ENCODE measurements at places on chromosomes 12 and 14.

DNA sequence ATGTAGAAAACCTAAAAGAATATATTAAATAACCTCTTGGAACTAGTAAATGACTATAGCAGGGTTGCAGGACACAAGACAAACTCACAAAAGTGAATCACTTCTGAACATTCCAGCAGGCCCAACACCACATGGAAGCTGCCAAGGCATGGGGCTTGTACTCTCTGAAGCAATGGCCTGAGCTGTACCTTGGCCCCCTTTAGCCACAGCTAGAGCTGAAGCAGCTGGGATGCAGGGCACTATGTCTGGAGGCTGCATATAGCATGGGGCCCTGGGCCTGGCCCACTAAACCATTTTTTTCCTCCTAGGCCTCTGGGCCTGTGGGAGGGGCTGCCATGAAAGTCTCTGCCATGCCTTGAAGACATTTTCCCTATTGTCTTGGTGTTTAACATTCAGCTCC is 1067.3 kb downstream of the LRFN5 start:
- no peak for DNase-seq

DNA sequence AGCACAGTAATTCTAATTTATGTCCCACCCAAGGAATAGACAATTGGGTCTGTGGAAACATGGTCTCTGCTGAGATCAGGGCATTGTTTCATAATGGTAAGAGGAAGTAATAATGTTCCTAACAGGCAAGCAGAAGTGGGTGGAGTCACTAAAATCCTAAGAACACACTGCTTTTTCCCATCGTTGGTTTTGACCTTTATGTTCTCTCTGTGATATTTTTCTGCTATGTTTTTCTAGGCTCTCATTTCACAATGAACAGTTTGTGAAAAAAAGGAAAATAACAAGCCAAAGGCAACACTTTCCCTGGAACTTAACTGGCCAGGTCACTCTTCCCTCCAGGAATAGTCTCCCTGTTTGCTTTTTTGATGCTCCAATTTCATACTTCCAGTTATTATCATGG is 80.6 kb upstream of the OVCH1 start:
- DNase-seq = no peak

DNA sequence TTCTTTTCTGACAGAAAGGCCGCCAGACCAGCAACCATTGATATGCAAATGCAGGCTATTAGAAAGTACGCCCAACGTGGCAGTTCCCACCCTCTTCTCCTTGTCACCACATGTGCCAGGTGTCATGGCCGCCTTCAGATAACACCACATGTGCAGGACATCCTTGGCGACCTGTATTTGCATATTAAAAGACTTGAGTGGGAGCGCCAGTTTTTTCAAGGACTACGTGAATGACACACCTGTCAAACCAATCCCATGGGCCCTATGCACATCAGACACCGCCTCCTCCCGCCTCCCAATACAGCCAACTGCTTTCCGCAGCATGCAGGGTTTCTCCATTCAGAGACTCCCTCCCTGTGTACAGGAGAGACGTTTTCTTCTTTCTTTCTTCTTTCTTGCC is 318.6 kb upstream of the FAR2 start:
- no peak for DNase-seq

- DNase-seq = no peak
These were observed 524.2 kb downstream of the TMTC2 start for GRCh38 chr12:83210933-83211332.

- no peak for DNase-seq
These were observed 82.3 kb downstream of the PUS7L start for GRCh38 chr12:43676183-43676813.

DNA sequence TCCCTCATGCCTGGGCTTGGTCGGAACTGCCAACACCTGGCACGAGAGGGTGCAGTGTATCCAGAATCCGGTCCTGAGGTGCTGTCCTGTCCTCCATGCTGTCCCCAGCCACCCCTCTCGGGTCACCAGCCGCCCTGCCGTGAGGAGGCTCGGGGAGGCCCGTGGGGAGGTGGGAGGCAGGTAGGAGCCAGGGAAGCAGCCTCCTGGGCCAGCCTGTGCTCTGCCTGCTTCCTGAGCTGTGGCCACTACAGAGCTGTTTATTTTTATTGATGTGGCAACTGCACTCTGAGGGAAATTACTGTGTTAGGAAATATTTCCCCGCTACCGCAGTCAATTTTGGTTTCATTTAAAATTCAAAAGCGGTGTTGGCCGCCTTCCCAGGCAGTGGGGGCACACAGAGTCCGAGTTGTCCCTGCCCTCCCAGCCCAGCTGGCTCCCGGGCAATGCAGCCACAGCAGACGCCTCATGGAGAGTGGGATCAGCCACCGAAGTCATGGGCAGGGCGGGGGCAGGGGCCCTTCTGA is 18.3 kb downstream of the NOC4L start:
- DNase-seq = no peak

Data from glomerular endothelial cell (primary cell).